ENCODE measurements at places on chromosomes 6 and 20. TPM values are rescaled to one million over a fixed set of nuclear protein-coding genes. Genes with fewer than 3 reads are reported as not detected.

Gene LST1
- total RNA-seq = not detected

Gene SLC22A2
- not detected for total RNA-seq

Gene RGS19
- 30.1 TPM for total RNA-seq

Gene HDAC2
- 45.3 TPM for total RNA-seq

Gene FAM217B
- total RNA-seq = 6.2 TPM

Gene MOXD1
- 4.1 TPM for total RNA-seq

Gene OPRM1
- total RNA-seq = not detected

Gene TCF15
- total RNA-seq = 1.1 TPM

Gene C2
- total RNA-seq = not detected

Gene ZSCAN23
- not detected for total RNA-seq

Measured in A375 (cell line).